Hematopoietic multipotent progenitor cell treated with erythropoietin and hydrocortisone succinate and interleukin-3 and kit ligand, for 8 days (in vitro differentiated cells): ENCODE measurements at places on chromosomes 1 and 21.

GRCh38 chr1:26351590-26352337, 2.2 kb downstream of the CRYBG2 start:
- no peak for DNase-seq

DNA sequence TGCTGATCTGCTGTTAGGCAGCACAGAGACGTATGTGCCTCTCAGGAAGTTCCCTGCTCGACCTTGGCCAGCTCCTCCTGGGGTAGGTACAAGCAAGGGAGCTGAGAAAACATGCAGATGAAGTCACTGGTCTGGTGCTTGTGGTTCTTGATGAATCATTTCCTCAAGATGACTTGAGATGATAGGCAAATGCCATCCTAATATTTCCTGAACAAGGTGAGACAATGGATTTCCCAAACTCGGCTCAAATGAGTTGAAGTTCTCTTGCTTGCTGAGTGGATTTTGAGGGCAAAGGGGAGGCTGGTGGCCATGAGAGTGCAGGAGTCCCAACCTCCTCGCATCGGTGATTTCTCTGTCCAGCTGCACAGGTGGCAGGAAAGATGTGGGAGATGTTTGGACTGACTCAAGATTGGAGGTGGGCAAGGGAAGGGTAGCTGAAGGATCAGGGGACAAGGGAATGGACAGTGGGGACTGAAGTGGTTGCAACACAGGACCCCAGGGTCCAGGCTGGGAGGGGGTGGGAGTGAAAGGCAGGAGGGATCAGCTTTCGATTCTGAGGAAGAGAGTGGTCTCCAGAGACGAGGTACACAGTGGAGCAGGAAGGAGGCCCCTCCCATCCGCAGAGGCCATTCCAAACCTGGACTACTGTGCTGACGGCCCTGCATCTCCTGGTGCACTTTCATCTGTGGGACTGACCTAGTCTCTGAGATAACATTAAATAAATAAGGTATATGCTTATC, 63.9 kb downstream of the CAPN2 start:
- DNase-seq = peak; percentile 78

DNA sequence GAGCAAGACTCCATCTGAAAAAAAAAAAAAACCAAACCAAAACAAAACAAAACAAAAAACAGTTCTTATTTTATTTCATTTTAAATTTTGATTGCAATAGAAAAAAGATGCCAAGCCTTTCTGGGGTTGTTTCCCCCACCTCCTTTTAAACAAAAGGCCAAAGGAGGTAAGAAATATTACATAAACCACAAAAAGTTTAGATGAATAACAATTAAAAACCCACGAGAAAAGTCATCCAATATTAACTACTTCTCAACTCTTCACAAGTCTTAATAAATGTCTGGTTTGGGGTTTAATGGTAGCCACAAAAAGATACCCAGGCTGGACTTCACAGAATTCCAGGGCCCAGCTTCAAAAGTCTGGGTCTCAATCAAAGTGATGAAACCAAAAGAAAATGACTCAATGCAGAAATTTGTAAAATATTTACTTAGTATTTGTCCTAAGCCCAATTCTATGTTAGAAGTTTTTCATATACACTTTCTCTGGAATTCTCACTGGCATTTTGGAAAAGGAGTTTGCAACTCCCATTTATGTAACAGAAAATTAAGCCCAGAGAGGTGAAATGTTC, 47.0 kb upstream of the SDC3 start:
- DNase-seq = no peak

DNA sequence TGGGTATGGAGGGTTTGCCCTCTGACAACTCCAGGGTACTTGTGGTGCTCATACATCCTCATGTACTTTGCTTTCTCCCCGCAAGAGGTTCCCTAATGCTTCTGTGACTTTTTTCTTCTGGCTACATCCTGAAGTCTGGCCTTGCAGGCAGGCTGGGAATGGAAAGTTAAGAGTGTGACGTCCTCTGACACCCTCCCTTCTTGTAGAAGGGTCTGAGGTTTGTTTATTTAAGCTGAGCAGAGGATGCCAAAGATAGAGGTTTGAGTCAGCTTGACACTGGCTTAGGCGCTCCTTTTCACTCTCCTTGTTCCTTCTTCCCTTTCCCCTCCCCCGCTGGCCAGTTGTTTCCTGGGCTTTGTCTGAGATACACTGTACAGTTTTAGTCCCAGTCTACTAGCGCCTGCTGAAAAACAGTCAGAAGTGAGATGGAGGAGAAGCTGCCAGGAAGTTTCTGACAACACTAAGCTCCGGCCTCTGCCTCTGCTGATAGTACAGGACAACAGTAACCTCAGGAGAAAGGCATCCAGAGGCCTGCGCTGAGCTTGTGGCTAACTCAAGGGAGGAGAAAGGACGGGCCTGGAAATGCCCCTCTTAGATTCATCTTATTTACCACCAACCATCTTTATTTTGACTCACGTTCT, at the start of gene MACF1:
Gene MACF1 (plus strand): TSS at position 255 of the 641 bp plus-strand sequence. CDS start 328 bp downstream, at position 583.
- DNase-seq = peak; percentile 67

GRCh38 chr1:35893051-35893879, 10.3 kb downstream of the AGO1 start:
- no peak for DNase-seq

DNA sequence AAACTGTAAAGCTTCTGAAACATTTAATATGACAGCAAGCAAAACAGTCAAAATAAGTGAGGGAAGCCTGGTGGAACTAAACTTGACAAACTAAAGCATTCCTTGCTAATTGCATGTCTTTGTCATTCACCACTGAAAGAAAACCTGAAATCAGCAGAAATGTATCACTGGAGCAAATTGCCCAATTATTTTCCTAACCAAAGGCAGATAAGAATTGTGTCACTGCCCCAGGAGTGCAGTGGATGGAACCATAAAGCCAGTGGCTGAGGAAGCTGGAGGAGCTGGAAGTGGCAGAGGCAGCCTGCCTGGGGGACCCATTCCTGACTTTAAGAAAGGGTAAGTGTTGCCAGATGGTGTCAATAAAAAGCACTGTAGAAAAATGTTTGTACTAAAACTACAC, 2.7 kb upstream of the SLC30A10 start:
- DNase-seq = no peak

DNA sequence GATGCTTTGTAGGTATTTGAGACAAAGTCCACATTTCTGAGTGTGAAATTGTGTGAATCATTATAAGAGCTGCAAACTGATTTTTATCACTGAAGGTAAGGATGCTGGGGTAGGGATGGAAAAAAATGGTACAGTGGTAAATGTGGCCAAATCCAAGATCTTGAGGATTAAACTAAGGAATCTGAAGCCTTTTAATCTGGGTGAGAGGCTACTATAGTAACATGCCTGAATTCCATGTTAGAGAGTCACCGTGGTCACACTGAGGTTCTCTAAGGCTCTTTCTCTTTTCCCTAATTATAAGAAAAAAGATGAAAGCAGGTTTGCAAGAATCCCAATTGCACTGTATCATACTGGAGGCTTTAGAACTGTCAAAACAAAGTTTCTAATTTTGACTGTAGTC, 17.6 kb downstream of the PTGER3 start:
- no peak for DNase-seq

DNA sequence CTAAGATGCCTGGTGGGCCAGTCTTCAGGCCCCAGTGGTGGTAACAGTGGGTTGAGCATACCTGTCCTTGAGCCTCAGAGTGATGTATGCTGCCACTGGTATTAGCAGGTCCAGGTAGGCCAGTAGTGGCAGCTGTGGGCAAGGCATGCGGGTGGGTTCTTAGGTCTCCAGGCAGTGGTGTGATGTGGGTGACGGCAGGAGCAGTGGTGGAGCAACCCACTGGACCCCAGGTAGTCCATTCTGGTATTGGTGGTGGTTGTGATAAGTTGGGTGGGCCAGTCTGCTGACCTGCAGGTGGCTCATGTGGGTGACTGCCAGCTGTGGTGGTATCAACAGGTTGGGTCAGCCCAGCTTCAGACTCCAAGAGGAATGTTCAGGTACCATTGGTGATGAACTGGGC, 165.0 kb upstream of the GORAB start:
- no peak for DNase-seq

DNA sequence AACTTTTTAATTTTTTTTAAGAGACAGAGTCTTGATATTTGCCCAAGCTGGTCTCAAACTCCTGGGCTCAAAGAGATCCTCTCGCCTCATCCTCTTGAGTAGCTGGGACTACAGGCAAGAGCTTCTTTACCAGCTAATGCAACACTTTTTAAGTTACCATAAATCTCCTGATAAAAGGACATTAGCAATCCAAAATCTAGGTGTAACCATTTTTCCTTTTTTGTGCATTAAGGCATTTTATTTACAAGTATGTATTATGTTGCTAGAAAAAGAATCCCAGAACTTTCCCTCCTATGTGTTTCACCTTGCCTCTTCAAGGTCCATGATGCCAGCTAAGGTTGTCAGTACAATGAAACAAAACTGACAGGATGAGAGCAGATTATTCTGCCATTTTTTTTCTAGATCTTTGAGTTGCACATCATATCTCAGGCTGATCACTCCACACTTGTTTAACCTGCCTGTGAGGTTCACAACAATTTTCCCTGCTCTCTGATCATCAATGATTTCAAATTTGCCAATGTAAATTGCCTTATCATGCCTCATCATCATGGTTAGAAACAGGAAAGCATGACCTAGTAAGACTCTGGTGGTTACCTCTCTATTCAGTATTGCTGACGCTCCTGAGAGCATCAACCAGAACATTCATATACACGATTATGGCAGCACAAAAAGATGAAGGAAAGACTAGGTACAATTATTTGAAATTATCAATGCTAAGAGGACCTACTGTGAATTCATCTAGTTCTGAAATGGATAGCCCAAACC, 173.2 kb downstream of the EIF4G3 start:
- DNase-seq = no peak

GRCh38 chr1:176896216-176896615, 268.3 kb downstream of the ASTN1 start:
- DNase-seq = no peak

DNA sequence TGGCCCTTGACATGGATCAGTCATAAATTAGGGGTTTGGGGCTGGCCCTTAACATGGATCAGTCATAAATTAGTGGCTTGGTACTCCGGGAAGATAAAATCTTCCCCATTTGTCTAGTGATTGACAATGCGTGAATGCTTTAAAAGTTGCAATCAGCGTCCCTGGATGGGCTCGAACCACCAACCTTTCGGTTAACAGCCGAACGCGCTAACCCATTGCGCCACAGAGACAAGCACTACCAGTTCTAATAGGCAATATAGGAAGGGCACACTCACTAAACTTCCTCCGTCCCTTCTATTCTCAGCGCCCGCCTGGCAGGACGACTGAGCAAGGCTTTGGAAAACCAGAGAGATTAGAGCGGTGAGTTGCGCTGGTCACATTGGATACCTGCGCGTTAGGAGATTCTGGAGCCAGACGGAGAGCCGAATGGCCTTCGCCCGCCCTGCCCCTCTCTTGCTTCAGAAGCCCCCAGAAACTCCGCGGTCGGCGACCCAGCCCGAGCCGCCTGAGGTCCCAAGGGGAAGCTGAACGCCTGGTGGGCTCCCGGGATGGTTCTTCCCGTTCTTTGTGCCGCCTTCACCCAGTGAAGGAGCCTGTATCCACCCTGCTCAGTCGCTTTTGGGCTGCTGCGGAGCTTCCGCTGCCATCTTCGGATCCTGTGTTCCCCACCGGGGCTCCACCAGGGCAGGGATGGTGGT, 235.9 kb downstream of the FAM72C start:
- DNase-seq = no peak

- DNase-seq = no peak
Measured at GRCh38 chr1:79304131-79304530, 297.6 kb upstream of the ADGRL4 start.

DNA sequence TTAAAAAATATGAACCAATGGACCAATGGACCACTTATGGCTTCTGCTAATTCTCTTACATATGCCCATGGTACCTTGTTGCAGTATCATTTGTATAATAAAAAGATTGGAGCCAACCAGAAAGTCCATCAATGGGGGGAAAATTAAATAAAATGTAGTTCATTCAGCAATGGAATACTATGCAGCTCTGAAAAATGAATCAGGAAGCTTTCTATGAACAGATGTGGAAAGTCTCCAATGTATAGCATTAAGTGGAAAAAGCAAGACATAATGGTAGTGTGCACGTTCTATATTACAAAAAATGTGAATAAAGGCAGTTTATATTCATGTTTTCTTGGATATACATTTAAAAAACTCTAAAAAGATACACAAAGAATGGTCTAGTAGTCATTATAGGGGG, 101.3 kb downstream of the KCNJ15 start:
- no peak for DNase-seq

- no peak for DNase-seq
Measured at GRCh38 chr1:43038232-43038935, 79.7 kb upstream of the SLC2A1 start.

- no peak for DNase-seq
Measured at GRCh38 chr1:152743371-152744145, 14.3 kb upstream of the KPRP start.

DNA sequence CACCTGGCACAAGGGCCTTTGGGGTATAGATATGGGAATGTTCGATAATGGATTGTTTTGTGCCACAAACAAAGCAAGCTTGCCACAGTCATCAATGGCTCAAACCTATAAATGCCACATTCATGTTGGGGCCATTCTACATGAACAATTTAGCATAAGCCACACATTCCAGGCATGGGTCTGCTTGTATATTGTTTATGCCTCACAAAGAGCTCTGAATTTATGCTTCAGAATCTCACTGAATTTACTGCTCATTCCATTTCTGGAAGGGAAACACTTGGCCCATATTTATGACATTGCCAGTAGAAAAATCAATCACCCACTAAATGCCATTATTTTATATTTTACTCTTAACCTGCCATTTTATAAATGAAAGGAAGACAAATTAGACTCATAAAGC, 6.4 kb downstream of the PCP4 start:
- DNase-seq = no peak

GRCh38 chr1:44645476-44646244, 28.6 kb downstream of the TMEM53 start:
- no peak for DNase-seq

GRCh38 chr1:23751050-23751814, 8.0 kb downstream of the ELOA start:
- peak; percentile 72 for DNase-seq

- no peak for DNase-seq
Measured at GRCh38 chr1:70146488-70146887, 58.9 kb downstream of the LRRC40 start.

GRCh38 chr1:222785529-222785928, 29.3 kb upstream of the DISP1 start:
- DNase-seq = no peak

GRCh38 chr1:237677979-237678378, 212.7 kb downstream of the ZP4 start:
- no peak for DNase-seq

- DNase-seq = no peak
Measured at GRCh38 chr21:39315603-39316445, 2.4 kb upstream of the BRWD1 start.

GRCh38 chr1:19313961-19314882, 2.1 kb downstream of the SLC66A1 start:
- no peak for DNase-seq
